ENCODE measurements at places on chromosomes 12 and 14.

GRCh38 chr12:26369588-26369987, 174.2 kb downstream of the SSPN start:
- DNase-seq, result peak; percentile 91

DNA sequence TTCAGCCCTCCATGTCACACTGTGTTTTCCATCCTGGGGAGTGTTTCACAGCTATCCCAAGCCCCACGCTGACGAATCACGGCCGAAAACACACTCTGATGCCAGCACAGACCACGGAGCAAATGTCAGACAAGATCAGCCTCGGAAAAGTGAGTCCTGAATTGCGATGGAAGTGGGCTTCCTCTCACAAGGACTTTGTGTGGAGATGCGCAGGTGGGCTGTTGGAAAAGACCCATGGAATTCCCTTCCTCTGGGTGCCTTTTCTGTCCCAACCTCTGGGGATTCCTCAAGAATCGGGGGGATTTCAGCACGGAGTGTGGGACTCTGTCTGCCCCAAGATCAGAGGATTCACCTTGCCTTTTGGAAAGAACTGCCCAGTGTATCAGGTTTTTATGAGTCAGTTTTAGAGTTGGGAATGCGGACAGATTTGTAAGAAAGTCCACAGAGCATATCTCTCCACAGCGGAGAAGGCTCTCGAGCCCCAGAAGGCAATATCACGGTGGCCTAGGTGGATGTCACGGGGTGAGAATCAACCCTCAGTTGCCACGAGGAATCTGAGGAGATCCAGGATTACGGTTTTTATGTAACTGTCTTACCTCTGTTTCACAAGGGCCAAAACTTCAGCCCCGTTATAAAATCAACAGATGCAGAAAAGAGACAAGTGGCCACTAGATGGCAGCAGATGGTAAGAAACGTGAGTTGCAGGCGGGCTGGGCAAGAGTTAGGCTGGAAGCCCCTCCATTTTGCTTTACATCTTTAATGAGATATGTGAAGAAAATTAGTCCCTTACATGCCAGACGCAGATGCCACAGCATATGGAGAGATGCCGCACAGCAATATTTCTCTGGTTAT, 201.9 kb downstream of the DAD1 start:
- peak; percentile 70 for DNase-seq

- peak; percentile 46 for DNase-seq
Measured at GRCh38 chr14:35121026-35121886, 534 bp downstream of the PPP2R3C start.

DNA sequence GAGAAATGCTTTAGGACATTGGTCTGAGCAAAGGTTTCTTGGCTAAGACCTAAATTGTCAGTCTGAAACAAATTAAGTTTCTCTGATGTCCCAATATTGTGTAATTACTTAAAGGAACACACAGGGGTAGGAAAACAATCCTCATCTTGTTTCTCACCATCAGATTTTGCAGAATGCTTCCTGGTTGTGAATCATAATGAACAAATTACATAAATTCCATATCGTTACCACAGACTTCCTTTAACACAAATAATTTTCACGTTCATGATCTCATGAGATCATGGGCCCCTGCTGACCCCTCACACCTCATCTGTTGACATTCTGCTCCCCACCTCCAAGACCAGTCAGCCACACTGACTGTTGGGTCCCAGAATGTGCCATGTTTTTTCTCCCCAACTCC, 194.1 kb downstream of the MON2 start:
- peak; percentile 96 for DNase-seq

DNA sequence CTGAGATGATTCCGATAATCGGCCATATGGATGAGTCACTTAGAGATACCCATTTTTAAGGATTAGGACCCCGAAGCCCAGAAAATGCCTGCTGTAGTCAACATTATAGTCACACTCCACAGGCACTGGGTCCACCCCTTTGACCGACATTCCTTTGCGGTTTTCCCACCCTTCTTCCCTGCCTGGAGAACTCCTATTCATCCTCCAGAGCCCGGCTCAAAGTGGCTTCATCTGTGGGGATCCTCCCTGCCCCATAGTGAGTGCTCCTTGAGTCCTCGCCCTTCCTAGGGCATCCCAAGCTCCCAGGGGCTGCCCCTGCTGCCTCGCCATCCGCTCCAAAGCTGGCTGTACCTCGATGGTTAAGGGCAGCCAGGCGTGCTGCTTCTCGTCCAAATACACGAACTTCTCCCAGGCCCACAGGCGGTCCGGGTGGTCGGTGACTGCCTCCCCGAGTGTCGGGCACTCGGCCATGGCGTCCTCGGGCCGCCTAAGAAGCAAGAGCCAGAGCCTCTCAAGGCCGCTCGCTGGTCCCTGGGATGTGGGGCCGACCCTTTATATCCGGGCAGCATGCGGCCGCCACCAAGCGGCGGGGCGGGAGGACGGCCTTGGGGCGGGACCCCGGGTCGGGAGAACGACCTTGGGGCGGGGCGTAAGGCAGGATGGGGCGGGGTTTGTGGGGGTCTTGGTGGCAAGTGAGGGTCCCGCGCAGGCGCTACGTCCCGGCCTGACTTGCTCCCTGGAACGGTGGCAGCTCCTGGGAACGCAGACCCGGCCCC, at the start of gene TCL1A:
Gene TCL1A (minus strand): TSS at position 530 of the 776 bp plus-strand sequence. CDS start 59 bp downstream, at position 471.
- DNase-seq, result no peak

DNA sequence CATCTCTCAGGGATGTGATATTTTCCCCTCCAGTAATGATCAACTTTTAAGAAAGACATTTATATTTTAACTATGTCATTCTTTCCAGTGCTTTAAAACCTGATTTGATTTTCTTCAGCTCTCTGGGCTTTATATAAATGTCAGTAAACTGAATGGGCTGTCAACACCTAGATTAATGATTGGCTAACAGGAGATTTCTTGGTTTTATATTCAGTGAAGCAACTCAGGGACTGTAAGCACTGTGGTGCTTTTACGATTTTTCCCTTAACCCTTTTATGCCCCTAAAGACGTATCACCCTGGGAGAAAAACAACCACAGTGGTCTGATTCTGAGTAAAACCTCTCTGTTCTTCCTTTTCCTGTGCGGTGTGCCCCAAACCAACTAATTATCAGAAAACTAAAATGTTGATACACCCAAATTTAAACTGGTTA, 38.0 kb downstream of the PTGER2 start:
- peak; percentile 55 for DNase-seq
